Activated gamma-delta T cell (primary cell): ENCODE measurements at places on chromosomes 2 and 18.

DNA sequence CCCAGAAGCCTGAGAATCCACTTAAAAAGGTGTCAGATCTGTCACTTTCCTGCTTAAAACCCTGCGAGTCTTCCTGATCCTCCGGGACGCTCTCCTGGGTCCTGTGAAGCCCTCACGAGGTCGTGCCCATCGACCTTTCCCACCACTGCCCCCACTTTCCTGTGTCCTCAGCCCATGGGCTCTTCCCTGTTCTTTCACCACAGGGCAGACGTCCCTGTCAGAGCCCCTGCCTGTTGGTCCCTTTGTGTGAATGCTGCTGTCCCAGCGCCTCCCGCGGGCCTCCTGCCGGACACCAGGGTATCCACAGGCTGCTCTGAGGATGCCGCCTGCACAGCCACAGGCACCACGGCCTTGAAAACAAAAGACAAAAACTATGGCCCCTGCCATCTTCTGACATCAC is 125.6 kb downstream of the TMEM18 start:
- DNase-seq, result no peak

DNA sequence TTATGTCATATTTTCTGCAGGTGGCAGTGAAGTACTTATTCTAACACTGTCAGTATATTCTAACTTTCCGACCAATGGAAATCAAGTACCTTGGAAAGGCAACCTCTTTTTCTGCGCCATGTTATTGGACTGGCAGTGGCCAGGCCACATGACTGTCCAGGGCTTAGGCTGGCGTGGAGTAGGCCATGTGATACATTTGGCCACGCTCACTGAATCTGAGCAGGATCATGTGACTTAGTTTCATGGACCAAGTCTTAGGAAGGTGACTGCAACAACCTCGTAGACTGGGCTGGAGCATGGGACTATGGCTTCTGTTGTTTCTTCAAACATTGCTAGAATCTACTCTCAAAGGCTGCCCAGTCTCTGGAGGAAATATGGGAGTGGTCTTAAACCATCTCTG is 60.4 kb upstream of the HAAO start:
- DNase-seq, result no peak

GRCh38 chr2:41782306-41783158 is 265.3 kb upstream of the PKDCC start:
- no peak for DNase-seq

GRCh38 chr2:28674062-28674712 is 77.4 kb upstream of the PPP1CB start:
- DNase-seq, result no peak

- no peak for DNase-seq
These were observed 121.6 kb downstream of the NFATC1 start for GRCh38 chr18:79517341-79517740.

- DNase-seq, result no peak
These were observed 63.3 kb upstream of the WDSUB1 start for GRCh38 chr2:159349674-159350299.

DNA sequence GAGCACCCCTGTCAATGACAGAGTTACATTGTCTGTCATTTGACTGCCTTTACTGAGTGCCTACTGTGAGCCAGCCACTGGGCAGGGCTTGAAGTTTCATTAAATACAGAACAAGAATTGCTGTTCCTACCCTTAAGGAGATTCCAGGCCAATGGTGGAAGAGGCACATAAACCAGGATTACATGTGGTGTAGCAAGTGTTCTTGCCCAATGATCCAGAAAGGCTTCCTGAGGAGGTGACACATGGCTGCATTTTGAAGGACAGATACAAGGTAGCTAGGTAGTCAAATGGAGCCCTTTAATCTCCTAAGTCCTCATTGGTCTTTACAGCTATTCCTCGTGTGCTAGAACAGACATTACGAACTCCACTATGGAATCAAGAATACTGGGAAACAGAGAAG is 312.7 kb downstream of the ETAA1 start:
- DNase-seq, result no peak

- DNase-seq, result no peak
These were observed 116.9 kb downstream of the TPGS2 start for GRCh38 chr18:36711813-36712444.

- DNase-seq, result no peak
These were observed 34.1 kb upstream of the HNMT start for GRCh38 chr2:137930146-137930545.

DNA sequence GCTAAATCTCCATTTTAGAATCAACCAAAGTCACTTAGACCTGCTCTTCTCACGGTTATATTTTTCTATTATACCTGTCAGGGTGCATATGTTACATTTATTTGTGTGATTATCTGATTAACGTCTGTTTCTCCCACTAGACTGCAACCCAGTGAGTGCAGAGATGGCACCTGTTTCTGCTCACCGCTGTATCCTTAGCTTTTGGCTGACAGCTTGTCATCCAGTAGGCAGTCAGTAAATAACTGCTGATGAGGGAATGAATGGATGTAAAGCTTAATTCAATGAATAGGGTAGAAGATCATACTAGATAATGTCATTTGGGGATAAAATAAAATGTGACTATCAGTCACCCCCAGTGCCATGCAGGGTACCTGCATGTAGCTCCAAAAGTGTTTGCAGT is 6.9 kb upstream of the CHRNA1 start:
- DNase-seq, result no peak

- DNase-seq, result peak; percentile 16
These were observed 96.0 kb downstream of the ZNF516 start for GRCh38 chr18:76398896-76399612.

DNA sequence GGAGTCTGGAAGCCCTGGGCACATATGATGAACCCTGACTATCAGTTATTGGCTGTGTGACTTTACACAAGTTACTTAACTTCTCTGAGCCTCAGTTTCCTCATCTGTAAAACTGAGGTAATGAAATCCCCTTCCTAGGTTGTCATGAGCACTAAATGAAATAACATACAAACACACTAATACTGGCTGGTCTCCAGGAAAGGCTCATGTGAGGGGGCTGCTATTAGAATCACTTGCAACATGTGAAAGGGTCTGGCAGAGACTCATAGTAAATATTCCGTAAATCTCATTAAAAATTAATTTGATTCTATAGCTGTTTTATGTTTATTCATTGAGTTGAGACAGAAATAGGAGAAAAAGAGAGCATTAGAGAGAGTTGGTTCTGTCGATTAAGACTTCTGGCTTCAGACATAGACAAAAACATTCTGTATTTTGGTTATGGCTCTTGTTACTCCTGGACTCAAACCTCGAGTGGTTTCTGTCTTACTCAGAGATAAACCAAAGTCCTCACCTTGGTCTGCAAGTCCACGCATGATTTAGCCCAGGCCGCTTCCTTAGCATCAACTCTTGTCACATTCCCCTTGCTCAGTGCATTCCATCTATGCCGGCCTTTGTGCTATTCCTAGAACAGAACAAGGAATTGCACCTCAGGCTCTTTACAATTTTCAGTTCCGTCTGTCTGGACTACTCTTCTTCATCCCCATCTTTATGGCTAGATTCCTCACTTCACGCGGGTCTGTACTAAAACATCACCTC is 139.1 kb downstream of the NXPH2 start:
- no peak for DNase-seq

GRCh38 chr2:42875880-42876279 is 83.5 kb upstream of the HAAO start:
- no peak for DNase-seq

GRCh38 chr2:101357376-101357775 is 29.9 kb downstream of the CREG2 start:
- DNase-seq, result no peak

DNA sequence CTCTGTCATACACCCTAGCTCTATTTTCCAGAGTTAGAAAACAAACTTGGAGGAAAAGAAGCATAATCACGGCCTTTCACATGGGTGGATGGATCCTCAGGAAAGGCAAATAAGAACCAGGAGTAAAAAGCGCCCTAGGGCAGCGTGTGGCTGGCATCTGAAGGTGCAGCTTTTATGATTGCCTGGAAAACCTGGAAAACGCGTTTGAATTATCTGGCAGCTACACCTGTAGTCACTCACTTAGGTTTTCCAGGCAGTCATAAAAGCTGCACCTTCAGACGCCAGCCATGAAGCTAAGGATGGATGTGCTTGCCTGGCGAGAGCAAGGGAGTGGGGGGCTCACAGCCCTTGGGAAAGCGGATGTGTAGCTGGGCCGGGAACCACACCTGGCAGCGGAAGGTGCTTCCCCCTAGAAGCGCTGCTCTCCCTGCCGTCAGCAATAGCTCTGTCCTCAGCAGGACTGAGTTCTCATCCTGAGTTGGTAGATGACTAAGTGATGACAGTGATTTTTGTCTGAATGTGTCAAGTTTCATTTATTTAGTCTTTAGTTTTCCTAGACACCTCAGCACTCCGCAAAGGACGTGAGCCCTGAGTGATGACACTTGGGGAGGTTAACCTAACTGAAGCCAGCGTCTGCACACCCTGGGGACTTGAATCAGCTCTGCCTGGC is 82.0 kb downstream of the DCDC2C start:
- no peak for DNase-seq

DNA sequence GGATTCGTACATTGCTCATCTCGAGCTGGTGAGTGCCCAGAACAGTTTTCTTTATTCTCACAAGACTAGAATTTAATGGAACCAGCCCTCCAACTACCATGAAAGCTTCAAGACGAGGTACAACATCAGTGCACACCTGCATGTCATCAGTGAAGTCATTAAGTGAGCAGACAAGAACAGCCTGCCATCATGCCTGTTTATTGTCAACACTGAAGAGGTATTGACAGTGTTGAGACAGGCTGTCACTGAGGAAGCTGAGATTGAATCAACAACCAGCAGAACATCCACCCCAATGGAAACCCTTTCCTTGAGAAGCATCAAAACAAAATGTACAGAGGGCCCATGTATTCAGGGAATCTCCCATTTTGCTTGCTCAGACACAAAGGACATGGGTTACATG is 148.0 kb upstream of the TCF4 start:
- no peak for DNase-seq

GRCh38 chr2:16018277-16019059 is 78.1 kb downstream of the MYCN start:
- no peak for DNase-seq

DNA sequence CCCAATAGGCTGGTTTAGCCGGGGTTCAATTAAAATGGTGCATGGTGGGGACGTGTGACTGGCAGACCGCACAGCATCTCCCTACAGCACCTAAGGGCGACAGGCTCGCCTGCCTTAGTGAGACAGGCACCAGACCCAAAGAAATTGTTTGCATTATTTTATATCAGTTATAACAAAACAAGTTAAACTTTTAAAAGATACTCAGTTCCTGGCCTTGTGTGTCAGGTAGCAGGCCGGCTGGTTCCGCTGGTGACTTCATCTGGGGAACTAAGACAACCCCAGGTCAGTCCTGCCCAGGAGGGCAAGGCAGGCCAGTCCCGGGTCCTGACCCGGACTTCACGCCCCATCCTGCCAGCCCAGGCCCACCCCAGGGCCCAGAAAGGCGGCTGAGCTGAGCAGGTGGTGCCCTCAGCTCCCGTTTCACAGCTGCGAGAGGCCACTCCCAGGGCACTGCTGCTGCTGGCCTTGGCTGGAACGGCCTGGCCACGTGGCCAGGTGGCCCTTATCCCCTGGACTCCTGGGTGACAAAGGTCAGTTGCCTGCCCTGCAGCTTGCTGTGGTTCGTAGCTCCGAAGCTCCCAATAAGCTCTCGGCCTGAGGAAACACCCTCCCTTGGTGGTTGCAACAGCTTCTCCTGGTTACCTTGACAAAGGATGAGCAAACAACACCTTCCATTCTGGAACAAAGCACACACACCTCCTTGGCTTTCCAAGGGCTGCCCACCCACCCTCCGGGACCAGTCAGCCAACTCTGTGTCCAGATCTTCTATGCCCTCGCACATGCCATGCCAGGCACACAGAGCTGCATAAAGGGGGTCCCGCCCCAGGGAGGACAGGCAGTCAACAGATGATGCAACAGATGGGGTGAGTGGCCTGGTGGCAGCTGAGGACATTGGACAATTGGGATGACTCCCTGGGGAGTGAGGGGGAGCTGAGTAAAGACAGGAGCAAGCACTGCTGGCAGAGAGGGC is 11.3 kb upstream of the AGXT start:
- no peak for DNase-seq

DNA sequence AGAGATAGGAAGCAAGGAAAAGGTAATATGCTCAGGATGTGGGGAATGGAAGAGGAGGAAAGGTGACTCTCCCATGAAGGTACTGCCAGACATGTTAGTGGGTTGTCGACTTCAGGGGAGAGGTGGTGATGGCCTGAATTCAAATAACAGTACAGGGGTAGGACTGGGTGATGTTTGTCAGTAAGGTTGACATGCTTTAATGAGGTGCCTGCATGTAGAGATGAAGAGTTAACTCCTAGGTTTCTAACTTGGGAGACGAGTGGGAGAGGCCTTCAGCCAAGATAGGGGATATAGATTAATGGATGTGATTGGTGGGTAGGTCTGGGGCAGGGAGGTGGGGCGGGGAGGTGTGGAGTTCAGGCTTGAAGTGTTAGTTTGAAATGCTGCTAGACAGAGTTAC is 2.6 kb downstream of the NAPG start:
- DNase-seq, result no peak

- DNase-seq, result no peak
These were observed 150.3 kb upstream of the ST6GAL2 start for GRCh38 chr2:107036293-107036692.

DNA sequence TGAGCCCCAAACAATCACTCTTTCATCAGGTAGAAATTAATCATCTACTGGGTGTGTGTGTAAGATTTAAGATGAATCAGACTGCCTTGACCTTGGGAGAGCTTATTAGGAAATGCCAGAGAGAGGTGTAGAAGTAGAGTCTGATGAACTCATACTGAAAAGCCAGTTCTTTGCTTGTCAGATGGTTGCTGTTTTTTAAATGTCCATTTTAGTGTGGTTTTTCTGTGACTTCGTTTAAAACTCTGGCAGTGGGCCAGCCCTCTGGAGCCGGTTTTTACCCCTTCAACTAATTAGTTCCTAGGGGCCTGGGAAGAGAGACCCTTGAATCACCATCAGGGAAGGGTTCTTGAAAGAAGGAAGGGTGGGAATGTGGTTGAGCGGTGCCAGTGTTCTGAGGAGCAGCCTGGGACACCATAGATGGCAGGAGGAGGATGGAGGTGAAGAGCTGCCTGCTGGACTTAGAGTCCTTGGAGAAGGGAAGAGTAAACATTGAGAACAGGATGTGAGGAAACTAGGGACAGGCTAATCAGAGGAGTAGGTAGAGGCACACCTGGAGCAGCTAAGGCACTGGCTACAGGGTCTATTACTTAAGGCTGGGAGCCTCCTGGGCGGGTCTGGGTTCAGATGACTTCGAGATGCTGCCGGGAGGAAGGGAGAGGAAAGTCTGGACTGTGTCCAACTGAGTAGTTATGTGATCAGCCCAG is 66.1 kb downstream of the LRRFIP1 start:
- no peak for DNase-seq
